ENCODE measurements at places on chromosomes 4 and X. TPM values are rescaled to one million over a fixed set of nuclear protein-coding genes. Genes with fewer than 3 reads are reported as not detected.
A peak's percentile ranks its signal among the peaks of the same experiment; 100 is the strongest.

Gene GLOD5
- not detected for total RNA-seq

GRCh38 chr4:26081795-26082498 lies 167.9 kb downstream of the SMIM20 start:
- no peak for DNase-seq

GRCh38 chrX:13266641-13267345 lies 53.1 kb downstream of the ATXN3L start:
- no peak for DNase-seq

Gene POF1B
- 0.08 TPM for total RNA-seq

Gene MAP7D3
- 19.4 TPM for total RNA-seq

DNA sequence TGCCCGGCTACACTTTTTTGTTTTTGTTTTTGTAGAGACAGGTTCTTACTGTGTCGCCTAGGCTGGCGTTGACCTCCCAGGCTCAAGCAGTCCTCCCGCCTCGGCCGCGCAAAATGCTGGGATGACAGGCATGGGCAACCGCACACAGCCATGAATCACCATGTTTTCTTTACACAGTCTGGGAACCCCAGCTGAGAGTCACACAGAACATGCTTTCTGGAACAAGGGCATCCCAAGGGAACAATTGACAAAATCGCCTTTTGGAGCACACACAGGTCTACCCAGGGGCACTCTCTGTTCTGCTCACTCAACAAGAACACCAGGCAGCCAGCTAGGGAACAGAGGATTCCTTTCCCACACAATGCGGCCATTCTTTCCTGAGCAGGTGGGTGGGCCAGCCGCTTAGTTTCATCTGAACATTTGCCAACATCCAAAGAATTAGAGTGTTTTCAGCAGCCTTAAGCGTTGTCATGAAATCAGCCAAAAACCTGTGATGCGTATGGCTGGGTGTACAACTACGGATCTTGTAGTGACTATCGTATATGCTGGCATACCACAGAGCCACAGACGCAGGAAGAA lies 15.7 kb downstream of the PRKX start:
- DNase-seq: no peak

Gene CDS1
- total RNA-seq: 0.15 TPM

Gene TMPRSS11D
- total RNA-seq: not detected

- DNase-seq: no peak
These were observed 133.3 kb downstream of the CPZ start for GRCh38 chr4:8725845-8726244.

- peak; percentile 60 for DNase-seq
These were observed 147.9 kb downstream of the NSUN7 start for GRCh38 chr4:40897557-40898203.

Gene NLRP2B
- not detected for total RNA-seq

Measured in activated T-cell treated with anti-CD3 and anti-CD28 coated beads, Interleukin-2, amount 50 U/mL, for 4 hours (primary cell).